ENCODE measurements at places on chromosomes 6 and 20.

- no peak for DNase-seq
Observed at GRCh38 chr20:13554706-13555105, 84.0 kb downstream of the TASP1 start.

DNA sequence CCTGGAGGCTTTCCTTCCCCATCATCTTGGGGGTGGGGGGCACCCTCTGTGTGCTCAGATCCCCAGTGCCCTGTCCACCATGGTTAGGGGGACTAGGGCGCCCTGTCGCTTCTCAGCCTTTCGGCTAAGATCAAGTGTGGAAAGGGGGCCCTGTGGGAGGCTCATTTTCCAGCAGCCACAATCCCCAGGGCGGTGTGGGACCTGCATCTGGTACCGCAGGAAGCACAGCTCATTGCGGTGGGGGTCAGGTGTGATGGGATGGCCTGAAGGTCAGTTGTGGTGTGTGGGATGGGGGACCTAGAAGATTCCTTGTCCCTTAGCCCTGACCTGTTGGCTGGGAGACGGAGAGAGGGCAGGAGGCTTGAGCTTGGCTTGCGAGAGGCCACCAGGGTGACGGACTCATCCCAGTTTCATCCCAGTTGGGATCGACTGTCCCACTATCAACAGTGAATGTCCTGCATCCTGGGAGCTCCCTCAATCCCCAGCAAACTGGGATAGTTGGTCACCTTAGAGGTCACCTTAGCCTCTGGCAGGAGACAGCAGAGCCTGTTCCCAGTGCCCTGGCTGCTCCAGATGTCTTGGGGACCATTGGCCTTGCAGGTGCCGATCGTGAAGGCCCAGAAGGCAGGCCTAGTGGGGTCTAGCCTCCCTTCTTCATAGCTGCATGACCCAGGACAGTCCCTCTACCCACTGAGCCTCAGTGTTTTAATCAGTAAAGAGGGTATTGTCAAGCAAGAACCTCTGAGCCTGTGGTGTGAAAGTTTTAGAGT is 64.5 kb upstream of the PMEPA1 start:
- no peak for DNase-seq

GRCh38 chr6:91626911-91627310 is 1040.0 kb upstream of the MAP3K7 start:
- DNase-seq = no peak

DNA sequence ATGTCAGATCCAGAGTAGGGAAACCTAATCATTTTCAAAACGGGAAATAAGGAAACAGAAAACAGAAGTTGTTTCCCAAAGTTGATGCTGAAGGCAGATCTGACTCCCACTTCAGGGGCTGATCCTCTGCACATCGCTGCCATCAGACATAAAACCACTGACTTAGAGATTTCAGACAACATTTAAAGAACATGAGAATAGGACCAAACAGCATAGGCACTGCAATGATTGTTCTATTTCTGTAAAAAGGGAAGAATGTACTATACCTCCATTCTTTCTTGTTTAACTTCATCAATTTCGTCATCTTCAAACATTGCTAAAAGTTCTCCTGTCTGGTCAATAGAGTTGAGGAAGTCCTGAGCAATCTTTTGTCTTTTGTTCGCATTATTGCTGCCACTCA is 324.7 kb upstream of the RUNX2 start:
- DNase-seq = no peak

DNA sequence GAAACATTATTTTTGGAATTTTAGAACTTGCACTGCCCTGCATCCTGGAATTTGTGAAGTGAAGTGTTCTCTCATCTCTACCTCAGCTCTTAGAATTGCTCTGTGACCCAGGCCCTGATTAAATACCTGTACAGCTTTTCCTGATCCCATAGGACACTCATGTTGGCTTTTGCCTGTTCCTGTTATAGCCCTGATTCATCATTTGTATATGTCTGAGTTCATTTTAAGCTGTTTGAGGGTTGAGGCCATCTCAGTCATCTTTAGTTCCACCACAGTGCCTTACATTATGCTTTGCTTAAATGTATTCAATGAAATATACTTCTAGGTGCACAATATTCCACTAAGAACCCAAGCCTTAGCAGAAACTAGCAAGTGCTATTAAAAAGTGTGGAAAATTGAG is 26.4 kb downstream of the ZFAND3 start:
- DNase-seq = no peak

GRCh38 chr6:158782432-158783166 is 36.6 kb downstream of the EZR start:
- no peak for DNase-seq

- no peak for DNase-seq
Observed at GRCh38 chr20:44961870-44962267, 1.7 kb upstream of the TOMM34 start.

DNA sequence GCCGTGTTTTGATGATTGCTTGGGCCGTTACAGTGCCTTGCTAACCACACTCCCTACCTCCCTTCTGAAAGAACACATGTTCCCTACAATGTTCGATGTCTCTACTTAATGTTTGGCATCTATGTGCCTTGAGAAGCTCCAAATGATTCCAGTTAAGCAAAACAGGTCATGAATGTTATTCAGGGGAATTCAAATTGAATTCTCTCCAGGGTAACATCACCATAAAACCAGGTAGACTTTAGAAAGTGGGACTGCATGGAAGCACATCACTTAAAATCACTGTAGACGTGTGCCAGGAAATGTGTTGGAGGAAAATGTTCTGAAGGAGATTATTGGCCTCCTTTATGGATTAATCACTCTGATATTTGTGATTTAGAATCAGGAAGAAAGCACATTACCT is 128.1 kb downstream of the ADAT2 start:
- DNase-seq = no peak

GRCh38 chr6:154675602-154676088 is 57.6 kb upstream of the SCAF8 start:
- peak; percentile 66 for DNase-seq

GRCh38 chr6:105609375-105609991 is 206.6 kb upstream of the PREP start:
- DNase-seq = no peak

DNA sequence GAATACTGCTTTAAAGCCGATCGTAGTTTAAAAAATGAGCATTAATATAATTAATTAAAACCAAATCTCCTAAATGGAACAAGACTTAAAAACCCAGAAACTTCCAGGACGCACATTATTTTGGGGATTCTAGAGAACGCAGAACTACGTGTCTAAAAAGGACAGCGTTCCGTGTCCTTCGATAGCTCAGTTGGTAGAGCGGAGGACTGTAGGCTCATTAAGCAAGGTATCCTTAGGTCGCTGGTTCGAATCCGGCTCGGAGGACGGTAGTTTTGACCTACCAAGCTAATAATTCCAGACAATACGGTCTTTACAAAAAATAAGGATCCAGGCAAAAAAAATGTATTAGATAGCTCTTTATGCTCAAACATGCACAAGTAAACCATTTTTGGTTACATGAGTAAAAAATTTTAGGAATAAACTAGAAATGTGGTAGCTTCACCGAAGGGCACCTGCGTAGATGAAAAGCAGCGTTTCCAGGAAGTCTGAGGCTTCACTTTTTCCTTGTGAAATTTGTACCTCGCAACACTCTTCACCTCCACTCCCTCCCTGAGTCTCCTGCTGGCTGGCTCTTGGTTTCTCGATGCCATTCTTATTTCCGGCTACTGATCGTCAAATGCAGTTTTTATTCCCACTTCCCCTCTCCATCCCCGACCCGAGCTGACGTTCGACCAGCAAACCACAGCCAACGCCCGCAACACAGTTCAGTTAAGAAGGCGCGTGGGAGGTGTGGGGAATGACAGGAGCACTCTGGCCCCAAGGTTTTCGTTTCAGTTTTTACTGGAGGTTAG is 19.6 kb upstream of the ABT1 start:
- DNase-seq = peak; percentile 35

GRCh38 chr20:61477451-61477861 is 225.4 kb downstream of the CDH4 start:
- DNase-seq = no peak

DNA sequence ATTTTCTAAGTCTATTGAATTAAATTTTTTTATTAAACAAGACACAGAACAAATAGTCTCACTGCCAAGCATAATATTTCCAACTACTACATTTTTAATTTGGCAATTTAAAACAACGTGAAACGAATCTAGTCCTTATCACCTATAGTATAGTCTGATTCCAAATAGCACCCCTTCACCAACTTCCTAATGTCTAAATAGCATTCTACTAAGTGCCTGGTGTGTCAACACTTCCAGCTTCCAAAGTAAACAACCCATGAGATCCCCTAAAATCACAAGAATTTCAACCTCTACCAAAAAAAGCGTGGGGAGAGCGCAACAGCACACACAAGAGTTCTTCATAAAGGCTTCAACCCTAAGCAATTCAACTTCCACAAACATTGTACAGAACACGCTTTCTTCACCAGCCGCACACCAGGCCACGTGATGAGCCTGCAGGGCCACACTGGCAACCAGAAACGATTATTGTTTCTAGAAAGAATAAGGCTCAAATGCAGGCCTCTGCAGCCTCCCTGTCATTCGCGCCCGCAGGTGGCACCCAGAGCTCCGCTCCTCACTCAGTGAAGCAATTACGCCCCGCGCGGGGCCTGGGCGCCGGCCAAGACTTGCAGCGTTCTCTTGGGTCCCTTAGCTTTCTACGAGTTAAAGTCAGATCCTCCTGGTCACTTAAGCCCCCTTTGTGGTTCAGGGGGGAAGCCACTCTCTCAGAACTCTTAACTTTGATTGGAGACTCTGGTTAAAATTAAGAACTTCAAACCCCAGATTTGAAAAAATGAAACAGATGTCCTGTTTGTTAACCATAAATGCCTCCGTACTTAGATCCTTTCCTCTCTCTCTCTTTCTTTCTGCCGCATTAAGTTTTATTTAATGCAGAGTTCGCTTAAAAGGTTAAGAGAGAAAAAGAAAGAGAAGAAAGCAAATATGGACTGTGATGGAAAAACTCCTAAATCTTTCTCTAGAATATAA is 18.3 kb downstream of the SIM1 start:
- DNase-seq = no peak

- no peak for DNase-seq
Observed at GRCh38 chr6:109299776-109300564, 82.3 kb downstream of the CD164 start.
